ENCODE measurements at places on chromosomes 5 and 9. TPM values are rescaled to one million over a fixed set of nuclear protein-coding genes. Genes with fewer than 3 reads are reported as not detected.
A peak's percentile ranks its signal among the peaks of the same experiment; 100 is the strongest.

DNA sequence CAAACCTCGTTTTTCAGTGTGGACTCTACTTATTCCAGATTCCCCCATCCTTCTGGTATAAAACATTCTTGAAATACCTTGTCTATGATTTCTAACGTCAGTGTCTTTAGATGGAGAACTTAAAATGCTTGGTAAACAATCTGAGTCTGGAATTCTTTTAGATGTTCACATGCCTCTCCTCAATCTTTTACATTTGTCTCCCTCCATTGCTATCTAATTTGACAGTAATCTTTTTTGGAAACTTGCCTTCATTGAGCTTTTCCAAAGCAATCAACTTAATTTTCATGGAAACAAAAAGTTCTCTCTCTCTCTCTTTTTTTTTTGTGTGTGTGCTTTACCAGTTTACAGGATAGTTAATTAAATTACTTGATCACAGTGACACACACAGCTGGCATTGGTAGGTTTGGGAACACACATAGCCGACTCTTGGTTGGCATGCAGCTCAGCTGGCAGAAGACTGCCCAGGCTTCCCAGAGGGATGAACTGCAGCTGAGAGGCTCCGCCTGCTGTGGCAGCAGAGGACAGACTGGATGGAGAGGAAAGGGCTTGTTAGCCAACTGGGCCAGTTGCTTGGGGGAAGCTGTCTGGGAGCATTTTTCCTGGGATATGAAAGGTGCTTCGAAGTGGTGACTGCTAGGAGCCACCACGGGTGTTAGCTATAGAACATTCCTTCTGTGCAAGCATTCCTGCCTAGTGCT is 271.3 kb downstream of the ZSWIM6 start:
- no peak for DNase-seq

DNA sequence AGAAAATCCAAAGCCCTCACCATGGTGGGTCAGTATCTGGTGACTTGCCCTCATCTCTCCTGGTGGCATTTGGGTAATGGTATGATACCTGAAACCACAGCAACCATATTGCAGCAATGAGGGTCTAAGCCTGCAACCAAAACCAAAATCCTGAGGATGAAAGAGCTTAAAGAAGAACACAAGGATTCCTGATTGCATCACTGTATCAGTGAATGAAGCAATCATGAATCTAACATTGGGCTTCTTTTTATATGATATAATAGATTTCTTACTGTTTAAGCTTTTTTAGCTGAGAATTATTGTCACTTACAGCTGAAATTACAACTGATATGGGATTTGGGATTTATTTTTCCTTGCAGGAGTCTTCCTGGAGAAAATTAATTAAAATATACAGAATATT is 269.9 kb downstream of the MEF2C start:
- no peak for DNase-seq

DNA sequence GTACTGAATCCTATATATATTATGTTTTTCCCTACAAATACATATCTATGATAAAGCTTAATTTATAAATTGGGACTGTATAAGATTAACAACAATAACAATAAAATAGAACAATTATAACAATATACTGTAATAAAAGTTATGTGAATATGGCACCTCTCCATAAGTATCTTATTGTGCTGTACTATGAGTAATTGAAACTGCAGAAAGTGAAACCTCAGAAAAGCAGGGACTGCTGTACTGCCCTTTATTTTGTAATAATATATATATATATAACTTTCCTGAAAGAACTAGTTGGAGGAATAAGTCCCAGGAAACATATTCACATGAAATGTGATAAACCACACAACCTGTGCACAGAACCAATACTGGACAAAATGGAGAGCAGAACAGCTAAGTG is 77.3 kb downstream of the PAM start:
- no peak for DNase-seq

GRCh38 chr5:172658961-172659501 is 18.0 kb downstream of the NEURL1B start:
- no peak for DNase-seq

- DNase-seq: peak; percentile 23
Observed at GRCh38 chr5:137209232-137209809, 289.8 kb downstream of the SPOCK1 start.

GRCh38 chr5:121171834-121172233 is 679.8 kb upstream of the FTMT start:
- no peak for DNase-seq

GRCh38 chr5:77389746-77390145 is 102.4 kb downstream of the WDR41 start:
- DNase-seq: no peak

DNA sequence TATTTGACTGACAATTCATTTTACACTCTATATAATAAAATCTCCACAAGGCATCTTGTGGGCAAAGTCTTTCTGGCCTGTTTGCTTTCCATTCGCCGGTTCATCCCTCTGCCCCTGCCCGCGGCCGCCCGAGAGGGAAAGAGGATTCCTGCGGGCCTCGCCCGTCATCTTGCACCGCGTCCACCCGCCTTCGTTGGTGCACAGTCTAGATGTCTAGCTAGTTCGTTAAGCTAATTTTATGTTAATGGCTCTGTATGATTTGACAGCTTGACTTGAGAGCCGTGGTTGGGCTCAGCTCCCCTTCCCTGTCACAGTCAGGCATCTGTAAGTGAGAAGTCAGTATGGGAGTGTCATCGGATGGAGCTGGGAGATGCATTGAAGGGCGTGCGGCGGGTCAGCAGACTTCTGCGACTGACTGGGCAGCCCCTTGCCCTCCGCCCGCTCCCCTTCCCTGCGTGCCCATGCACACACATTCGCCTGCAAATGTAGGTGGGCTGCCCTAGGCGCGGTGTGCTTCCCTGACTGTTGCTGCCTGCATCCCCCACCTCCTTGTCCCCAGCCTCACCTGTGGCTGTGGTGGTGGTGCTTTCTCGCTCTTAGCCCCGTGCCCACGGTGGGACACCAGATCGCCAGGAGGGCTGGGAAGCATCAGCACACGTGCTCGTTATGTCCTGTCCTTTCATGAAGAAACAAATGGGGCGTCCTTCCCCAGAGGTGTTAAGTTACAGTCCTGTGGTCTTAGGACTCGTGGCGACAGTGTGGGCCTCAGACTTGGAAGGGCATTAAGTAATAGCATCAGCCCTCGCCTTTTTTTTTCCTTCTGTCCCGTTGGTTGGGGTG is 25.9 kb upstream of the PRDM12 start:
- DNase-seq: no peak

DNA sequence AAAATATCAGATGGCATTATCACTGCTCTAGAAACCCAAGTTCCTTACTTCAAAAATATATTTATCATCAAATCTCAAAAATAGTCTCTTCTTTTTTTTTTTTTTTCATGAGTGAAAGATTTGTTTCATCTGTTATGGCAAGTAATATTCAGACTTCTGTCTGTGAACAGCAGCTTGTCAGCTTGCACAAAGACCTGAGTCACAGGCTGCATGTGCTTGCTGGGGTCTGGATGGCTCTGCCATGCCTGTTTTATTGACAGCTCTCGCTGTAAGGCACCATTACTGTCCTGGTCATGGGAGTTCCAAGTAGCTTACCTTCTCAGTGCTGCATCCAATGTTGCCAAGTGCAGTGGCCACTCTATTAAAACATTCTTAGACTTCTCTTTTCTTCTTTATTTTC is 456.4 kb downstream of the GADD45G start:
- no peak for DNase-seq

DNA sequence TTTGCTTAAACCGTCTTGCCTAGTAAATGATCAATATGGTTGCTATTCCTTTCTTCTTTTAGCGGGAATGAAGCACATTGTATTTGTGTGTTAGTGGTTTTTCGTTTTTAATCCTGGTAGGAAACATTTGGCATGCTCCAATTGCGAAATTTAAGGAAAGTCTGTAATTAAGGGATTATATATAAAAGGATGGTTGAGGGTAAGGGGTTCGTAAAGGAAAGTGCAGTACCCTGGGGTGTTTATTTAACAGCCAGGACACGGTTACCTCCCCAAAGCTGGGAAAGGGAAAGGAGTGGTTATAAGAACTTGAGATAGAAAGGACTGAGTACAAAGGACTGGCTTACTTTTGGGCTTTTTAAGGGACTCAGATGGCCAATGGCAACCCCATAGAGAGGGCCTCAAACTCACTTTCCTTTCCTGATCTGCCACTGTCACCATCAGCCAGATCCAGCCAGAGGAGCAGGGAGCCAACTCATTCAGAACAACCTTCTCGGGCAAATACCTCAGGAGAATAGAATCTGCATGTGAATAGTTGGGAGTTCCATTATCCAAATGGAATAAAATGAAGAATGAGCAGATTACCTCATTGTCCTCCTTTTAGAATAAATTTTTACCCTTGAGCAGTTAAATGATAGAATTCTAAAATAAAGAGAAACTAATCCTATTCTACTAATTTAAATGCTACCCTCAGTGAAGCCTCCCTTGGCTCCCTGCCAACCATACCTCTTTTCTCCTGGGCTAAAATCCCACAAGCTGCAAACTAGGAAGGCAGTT is 117.7 kb downstream of the SNCAIP start:
- DNase-seq: no peak

DNA sequence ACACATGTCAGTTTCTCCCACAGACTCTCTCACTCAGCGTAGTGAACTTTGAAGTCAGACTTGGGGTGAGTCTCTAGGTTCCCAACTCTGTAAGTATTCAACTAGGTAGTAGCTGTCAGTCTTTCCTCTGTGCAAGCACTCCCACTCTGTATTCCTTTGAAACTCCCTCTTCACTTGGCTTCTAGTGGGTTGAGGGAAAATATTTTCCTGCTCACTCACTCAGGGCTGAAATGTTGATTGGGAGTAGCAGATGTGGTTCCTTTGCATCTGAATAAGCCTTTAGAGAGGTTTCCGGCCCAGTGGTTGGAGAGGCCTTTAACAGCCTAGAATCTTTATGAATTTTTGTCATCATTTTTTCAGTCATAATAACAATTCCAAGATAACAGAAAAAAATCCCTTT is 18.1 kb upstream of the ARRDC3 start:
- no peak for DNase-seq

- no peak for DNase-seq
Observed at GRCh38 chr5:39451276-39451941, 26.6 kb upstream of the DAB2 start.

- no peak for DNase-seq
Observed at GRCh38 chr9:106075960-106076327, 381.6 kb downstream of the TMEM38B start.

DNA sequence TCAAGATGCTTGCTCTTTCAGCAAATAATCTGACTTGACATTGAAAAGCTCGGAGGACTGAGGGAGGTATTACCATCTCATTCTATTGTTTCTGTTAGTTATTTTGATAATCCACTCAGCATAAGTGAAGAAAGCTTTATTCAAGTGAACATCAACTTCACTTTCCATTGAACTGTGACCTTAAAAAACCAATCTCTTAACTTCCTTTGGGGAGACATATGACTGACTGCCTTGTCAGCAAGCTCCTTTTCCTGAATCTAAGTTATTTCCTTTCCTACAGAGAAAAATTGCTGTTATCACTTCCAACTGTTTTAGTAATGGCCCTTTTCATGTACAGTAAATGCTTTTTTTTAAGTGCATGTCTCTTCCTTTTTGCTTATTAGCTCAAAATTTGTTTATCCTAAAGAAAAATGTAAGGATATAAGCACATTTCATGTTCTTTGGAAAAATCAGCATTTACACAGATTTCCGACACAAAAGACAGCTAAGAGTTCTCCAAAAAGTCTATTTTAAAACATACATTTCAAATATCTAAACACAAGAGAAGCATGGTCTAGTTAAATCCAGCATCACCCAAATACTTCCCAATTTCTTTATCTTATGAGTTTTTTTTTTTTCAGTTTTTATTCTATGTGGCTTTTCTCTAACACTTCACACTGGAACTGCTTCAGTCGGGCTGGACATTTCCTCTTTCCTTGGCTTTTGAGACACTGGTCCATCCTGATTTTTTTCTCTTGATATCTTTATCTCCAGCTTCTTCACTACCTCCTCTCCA is 117.9 kb upstream of the DAB2 start:
- DNase-seq: peak; percentile 82

DNA sequence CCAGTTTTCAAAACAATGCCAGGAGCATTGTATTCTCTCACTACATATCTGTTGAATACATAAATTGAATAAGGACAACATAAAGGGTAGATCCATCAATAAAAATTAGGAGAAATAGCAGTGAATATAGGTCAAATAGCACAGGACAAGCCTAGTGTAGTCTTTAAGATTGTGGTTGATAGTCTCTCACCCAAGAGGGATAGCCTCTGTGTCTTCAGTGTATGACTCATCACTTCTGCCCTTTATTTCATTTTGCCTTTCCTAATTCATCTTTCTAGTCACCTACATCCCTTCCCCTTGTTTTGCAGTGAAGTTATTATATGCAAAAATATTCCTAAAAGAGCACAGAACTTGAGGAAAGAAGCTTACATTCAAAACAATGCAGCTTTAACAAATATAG is 335.0 kb upstream of the TUSC1 start:
- DNase-seq: no peak

- DNase-seq: peak; percentile 21
Observed at GRCh38 chr9:128203707-128204551, 750 bp downstream of the DNM1 start.

GRCh38 chr9:110251212-110251611 is 5.1 kb downstream of the TXN start:
- no peak for DNase-seq

DNA sequence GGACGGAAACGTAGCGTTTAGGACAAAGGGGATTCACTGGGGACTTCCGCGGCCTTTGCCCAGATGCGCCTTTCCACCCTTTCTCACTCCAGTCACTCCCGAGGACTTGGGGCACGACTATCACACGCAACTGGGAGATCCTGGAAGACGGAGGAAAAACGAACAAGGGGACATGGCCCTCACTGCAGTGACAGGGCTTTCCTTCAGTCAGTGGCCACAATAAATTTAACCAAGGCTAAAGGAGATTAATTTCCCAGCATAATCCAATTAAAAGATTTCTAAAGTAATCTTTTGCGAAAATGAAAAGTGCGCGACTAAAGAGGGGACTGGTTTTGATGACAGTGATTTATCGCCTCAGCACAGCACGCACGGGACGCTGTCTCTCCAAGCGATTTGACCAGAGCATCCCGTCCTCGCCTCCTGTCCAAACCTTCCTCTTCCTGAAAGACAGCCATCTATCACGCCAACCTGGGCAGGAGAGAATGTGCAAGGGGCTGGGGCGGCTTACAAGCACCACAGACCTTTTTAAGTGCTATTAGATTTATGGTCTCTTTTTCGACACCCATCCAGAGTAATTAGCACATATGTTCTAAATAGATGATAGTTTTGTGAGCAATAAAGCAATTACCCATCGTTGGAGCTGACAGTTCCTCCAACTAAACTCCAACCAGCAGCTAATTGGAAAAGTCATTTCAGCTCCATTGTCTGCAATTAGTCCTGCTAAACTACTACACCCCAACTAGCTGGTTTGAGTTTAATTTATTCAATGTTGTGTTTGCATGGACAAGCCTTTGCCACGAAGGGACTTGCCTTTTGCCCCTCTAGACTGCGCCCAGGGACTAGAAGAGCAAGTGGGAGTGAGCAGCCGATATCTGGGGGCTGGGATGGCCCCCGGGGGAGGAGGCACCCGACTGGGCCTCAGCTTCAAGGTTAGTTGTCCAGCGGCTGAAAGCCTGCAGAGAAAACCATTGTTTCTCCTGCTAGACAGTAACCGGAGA is 7.4 kb downstream of the NR2F1-AS1 start:
- DNase-seq: no peak

GRCh38 chr5:122319897-122320296 is 7.9 kb downstream of the SNCAIP start:
- DNase-seq: no peak

The SPINK1 gene
- polyA plus RNA-seq: not detected

The CSNK1A1 gene
- 69.7 TPM for polyA plus RNA-seq

The PLCXD3 gene
- not detected for polyA plus RNA-seq

The SPAAR gene
- 23.0 TPM for polyA plus RNA-seq

The NUTM2F gene
- polyA plus RNA-seq: not detected

The C5orf15 gene
- polyA plus RNA-seq: 45.4 TPM

Data from endothelial cell of umbilical vein (primary cell).